ENCODE measurements at places on chromosomes 2 and 18.

- no peak for DNase-seq
Observed at GRCh38 chr2:15174567-15174966, 386.6 kb downstream of the NBAS start.

DNA sequence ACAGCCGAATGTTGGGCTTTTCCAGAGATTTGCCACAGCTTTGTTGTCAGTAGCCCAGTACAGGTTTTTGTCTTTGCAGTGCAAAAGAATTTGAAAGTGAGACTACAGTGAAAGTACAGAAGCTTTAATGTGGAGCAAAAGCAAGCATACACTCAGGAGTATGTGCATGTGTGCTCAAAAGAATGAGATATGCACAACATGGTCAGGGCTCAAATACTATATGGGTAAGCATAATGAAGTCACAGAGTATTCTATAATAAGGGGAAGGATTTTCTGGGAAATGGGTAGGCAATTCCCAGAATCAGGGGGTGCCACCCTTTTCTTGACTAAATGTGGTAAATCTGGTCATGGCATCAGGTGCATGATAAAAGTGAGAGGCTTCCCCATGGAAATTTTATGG is 72.1 kb upstream of the SULT1C3 start:
- DNase-seq = no peak

GRCh38 chr2:240935103-240935876 is 29.2 kb downstream of the CROCC2 start:
- peak; percentile 2 for DNase-seq

DNA sequence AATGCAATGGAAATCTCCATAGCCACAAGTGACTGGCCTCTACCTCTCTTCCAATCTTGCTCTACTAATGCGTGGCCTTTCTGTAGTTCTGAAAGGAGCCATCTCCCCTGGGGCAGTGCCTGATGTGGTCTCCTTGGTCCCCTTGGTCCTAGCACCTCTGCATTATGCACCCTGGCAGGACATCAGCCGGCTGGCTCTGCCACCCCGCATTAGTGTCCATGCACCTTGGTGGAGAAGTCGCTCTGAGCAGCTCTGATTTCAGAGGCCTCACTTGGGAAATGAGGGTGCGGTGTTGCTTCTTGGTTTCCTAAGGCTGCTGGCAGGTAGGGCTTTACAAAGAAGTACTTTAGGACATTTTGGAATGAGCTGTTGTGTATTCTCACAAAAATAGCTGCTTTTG is 317.9 kb downstream of the GBX2 start:
- DNase-seq = no peak

- no peak for DNase-seq
Observed at GRCh38 chr2:107621186-107622165, 205.2 kb upstream of the RGPD4 start.

DNA sequence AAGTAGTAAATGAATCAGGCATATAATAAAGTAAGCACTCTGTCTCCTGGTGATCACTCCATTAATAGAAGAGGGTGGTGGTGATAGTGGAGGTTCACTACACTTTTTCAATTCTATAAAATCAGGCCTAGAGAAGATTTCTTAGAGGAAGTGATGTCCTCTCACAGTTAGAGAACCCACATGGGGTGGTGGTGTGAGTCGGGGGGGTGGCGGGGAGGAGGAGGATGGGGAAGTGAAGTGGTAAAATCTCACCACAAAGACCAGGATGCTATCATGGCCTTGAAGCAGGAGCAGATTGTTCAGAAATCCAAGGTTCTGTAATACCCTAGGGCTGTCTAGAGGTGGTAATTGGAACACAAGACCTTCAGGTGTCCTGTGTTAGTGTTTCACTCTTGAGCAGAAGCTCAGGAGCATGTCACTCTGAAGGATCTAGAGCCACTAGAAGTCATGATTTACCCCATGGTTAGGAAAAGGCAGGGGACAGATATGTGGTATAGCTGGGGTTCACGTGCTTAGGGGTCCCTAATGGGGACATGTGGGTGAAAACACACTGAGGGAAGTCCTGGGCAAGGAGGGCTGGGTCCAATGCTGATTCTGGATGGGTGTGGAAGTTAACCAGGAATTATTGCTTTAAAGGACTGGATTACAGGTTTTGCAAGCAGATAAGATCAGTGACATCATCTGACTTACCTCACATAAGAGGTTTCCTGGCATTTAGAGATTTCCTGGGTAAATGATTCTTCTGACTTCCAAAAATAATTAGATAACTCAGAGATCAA is 31.0 kb downstream of the RNF125 start:
- DNase-seq = peak; percentile 4
